CD4-positive, alpha-beta T cell treated with Interleukin-21 for 1 hour (primary cell): ENCODE measurements at places on chromosomes 4 and X.

DNA sequence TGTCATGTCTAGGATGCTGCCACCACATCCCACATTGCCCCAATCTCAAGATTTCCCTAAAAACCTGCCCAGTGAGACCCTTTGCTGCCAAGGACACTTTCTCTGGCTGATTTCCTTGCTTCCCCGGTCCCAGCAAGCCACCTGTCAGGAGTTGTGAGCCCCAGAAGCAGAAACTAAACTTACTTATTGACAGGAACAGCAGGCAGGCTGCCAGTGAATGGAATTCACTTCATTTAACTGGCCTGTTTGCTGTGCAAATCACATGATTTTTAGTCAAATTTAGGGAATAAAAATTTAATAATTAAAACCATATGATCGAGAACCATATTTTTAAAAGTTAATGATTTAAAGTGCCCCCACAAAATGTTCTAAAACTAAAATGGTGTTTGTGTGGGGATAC, 48.5 kb downstream of the MAMLD1 start:
- no peak for DNase-seq

DNA sequence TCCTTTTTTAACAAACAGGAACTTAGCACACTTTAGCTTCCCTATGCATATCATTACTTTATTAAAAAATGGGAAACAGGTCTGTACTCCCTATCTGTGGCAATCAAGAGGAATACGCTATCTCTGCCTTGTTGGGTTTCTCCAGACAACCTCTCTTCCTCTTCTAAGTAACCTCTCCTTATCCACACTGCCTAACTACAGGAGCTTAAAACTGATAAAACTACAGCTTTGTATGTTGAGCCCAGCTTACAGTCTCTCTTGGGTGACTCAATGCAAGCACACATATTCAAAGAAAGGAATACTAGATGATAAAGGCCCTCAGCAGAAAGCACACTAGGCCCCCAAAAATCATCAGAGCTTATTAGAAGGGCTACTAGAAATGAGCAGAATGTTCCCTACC, 8.9 kb downstream of the NUP62CL start:
- no peak for DNase-seq

GRCh38 chr4:177032341-177032740, 239.6 kb upstream of the VEGFC start:
- no peak for DNase-seq

DNA sequence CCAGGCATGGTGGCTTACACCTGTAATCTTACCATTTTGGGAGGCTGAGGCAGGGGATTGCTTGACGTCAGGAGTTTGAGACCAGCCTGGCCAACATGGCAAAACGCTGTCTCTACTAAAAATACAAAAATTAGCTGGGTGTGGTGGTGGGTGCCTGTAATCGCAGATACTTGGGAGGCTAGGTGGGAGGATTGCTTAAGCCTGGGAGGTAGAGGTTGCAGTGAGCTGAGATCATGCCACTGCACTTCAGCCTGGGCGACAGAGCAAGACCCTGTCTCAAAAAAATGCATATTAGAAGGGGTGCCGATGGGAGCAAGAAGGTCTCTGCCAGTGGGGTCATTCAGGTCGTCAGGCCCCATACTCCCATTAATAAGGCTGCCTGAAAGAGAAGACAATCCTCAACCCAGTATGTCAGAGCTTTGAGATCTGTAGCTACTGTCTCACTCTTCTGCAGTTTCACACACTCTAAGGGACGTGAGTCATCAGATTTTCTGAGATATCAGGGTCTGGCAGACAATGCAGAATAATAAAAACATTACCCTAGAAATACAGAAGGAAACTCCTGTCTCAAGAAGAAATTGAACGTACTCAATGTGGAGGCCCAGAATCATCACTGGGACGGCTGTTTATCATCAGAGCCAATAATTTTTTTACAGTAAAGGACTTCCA, 176.7 kb upstream of the FAT1 start:
- DNase-seq: no peak

DNA sequence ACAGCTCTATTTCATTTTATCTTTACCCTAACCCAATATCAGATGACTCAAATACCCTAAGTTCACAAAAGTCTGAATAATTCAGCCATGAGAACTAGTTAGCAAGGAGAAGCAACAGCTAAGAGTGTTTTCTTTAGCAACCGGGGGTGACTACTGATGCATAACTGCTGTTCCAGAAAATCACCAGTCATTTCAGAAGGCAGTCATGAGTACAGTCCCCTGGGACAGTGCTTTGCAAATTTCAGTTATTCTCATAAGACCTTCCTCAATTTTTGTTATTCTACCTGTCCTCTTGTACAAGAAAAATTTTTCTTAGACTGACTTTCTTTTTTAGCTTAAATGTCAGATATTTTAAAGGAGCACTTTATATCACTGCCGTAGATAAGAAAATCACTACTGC, 16.4 kb downstream of the BANK1 start:
- DNase-seq: no peak

DNA sequence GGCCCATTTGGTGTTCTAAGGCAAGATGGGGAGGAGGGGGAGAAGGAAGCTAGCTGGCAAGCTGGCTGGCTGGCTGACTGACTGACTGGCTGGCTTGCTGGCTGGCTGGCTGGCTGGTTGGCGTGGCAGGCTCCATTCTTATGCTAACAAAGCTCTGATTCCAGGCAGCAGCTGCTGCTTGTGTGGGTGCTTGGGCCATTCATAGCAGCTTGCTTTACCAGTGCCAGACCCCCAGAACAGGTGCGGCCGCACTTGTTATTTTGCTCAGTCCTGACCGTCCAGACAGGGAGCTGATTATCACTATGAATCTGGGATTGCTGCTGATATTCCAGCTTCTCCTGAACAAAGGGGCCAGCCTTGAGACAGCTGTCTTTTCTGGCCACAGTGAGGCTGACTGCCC, 131.2 kb upstream of the PAK3 start:
- DNase-seq: no peak

DNA sequence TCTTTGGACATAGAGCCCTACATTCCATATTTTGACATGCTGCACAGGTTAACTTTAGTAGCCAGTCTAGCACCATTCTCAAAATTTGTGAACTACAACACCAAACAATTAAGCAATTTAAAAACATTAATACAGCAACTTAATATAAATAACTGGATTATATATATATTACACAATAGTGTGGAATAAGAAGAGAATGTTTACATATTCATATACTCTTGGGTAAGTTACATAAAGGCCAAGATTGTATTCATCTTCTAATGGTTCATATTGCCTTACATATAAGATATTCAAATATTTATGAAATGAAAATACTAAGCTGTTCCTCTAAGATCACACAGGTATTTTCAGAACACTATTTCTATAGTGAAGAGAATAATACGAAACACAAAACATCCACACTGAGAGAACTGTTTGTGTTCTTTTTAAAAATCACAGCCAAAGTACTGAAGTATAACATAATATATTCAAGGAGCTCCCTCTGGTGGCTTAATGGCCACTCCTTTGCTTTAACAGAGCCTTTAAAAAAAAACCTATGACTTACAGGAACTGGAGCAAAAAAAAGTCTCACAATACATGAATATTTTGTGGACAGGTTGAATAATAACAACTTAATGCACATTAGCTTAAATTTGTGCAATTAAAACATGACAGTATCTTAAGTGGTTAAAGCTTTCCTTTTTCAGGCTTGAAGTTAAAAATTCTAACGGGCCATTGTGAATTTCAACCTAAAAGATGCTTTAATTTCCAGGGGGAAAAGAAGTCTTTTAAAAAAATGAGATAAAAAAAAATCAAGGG, 46.2 kb downstream of the NEK1 start:
- peak; percentile 46 for DNase-seq

DNA sequence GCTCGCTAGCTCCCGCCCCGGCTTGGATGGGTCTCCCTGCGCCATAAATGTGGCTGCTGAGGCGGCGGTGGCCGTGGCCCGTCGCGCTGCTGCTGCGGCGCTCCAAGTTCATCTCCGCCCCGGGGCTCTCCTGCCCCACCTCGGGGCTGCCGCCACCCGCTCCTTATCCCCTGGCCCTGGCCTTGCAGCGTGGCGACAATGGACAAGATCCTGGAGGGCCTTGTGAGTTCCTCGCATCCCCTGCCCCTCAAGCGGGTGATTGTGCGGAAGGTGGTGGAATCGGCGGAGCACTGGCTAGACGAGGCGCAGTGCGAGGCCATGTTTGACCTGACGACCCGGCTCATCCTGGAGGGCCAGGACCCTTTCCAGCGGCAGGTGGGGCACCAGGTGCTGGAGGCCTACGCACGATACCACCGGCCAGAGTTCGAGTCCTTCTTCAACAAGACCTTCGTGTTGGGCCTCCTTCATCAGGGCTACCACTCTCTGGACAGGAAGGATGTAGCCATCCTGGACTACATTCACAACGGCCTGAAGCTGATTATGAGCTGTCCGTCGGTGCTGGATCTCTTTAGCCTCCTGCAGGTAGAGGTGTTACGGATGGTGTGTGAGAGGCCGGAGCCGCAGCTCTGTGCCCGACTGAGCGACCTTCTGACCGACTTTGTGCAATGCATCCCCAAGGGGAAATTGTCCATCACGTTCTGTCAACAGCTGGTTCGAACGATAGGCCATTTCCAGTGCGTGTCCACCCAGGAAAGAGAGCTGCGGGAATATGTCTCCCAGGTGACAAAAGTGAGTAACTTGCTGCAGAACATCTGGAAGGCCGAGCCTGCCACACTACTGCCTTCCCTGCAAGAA, 763 bp downstream of the USP38 start:
- DNase-seq: no peak

DNA sequence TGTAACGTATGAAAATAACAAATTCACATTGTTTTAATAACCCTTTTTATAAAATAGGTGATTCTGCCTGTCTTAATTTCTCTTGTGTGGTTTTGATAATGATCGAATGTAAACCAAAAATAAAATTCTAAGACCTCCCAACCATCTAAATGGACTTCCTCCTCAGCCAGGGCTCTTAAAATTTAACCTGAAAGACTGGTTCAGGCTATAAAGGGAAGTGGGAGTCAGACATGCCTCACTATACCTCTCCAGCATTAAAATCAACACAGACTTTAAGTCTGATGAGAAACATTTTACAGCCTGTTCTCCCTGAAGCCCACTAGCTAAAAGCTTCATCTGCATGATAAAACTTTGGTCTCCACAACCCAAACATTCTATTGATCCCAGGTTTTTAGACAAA, 97.6 kb upstream of the STIM2 start:
- DNase-seq: no peak

- DNase-seq: no peak
Measured at GRCh38 chr4:4761128-4761982, 98.1 kb upstream of the MSX1 start.

- no peak for DNase-seq
Measured at GRCh38 chrX:112844250-112844649, 3.6 kb upstream of the AMOT start.

DNA sequence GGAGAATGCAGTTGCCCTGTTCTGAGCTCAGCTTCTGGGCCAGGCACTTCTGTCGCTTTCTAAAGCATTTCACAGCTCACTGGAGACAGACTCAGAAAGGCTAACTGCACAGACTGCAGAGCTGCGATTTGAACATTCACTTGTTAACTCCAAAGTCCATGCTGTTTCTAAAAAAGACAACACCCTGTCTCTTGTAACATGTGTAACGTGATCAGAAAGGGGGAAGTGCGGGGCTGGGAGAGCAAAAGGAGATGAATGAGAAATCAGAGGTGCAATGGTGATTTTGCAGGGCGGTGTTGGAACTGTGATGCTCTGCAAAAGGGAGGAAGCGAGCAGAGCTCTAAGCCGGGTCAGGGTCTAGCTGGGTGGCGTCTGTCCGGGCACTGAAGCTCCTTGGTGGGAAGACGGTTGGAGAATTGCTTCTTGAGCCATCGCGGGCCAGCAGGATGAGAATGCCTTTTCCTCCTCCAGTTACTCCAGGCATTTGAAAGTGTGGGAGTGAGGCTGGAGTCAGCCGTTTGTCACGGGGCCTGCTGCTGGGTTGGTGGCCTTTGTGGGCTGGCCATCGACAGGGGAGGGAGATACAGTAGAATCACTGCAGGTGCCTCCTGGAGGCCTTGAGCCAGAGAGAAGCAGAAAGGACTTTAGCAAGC, 20.3 kb downstream of the TBC1D14 start:
- DNase-seq: no peak

GRCh38 chrX:119763836-119764387, 5.5 kb downstream of the SOWAHD start:
- DNase-seq: no peak

- no peak for DNase-seq
Measured at GRCh38 chr4:82388405-82388804, 14.6 kb upstream of the HNRNPD start.
